ENCODE measurements at places on chromosomes 5 and 9. TPM values are rescaled to one million over a fixed set of nuclear protein-coding genes. Genes with fewer than 3 reads are reported as not detected.

DNA sequence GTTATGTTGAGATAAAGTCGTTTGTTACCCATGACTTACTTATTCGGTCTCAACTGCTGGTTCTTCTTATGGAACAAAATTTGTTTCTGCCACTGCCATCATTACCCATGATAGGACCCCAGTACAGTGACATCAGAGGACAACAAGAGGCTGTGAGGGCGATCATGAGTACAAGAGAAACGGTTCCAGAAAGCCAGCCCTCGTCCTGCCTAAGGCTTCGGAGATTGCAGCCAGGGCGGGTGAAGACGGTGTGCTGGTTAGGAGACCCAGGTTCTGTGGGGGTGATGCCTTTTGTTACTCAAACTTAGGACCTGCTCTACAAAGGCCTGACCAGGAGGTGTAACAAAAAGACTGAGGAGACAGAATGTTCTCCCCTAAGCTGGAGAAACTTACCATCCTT is 10.9 kb downstream of the FYB1 start:
- DNase-seq: no peak

- no peak for DNase-seq
Measured at GRCh38 chr5:4929092-4929655, 211.0 kb upstream of the ADAMTS16 start.

OCLN gene
- total RNA-seq: 109 TPM

- peak; percentile 92 for DNase-seq
Measured at GRCh38 chr5:68277431-68277830, 61.9 kb downstream of the PIK3R1 start.

DNA sequence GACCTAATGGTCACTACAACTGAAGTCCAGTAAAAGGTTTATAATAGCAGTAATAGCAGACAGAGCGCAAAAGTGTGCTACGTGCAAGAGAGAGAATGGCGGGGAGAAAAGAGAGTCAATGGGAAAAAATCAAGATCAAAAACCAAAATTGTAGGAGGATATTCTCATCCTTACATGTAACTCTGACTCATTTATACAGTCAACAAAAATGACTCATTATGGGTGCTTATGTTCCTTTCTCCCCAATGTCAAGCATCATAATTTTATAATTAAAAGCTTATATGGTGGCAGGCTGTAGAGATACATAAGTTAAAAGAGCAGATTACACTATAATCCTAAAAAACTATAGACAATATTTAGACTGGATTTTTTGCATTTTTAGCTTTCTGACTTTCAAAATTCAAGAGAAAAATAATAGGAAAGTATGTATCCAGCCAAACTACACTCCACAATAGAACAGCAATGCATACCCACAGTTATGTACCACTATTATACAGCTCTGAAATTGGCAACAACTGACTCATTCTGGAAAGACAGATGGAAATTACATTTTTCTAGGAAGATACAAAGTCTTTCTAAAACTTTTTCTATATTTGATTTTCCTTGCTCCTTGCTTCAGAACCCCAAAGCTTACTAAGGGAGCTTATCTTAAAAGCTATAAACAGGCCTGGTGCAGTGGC is 78.4 kb downstream of the PLPP1 start:
- DNase-seq: peak; percentile 88

SAXO1 gene
- total RNA-seq: not detected

Data from bronchial epithelial cell (primary cell).